Activated CD4-positive, alpha-beta T cell treated with anti-CD3 and anti-CD28 coated beads, Interleukin-2, amount 10 ng/mL, durations not matched to agents 24 days and 14 days (primary cell): ENCODE measurements at places on chromosomes 6 and 20. TPM values are rescaled to one million over a fixed set of nuclear protein-coding genes. Genes with fewer than 3 reads are reported as not detected.

MYCT1 gene
- not detected in 2 replicates for total RNA-seq

DNA sequence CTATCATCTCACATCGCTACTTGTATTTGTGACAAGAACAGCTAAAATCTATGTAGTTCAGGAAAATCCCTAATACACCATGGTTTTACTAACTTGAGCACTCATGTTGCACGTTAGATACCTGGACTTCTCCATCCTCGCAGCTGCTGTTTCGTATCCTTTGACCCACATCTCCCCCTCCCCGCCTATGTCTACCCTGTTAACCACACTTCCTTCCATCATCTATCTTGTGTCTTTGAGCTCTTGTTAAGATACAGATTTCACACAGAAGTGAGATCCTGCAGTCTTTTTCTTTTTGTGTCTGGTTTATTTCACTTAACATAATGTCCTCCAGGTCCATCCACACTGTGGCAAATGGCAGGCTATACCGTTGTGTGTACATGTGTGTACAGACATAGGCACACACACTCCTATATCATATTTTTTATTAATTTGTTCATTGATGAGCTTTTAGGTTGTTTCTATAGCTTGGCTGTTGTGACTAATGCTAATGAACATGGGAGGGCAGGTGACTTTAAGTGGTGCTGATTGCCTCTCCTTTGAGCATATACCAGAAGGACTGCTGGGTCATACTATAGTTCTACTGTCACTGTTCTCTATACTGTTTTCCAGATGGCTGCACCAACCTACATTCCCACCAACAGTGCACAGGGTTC lies 117.8 kb downstream of the WDR27 start:
- H3K4me1 ChIP-seq, result peaks cover 11% of the 10 kb centered on the region
- H3K36me3 ChIP-seq, result peaks cover 4% of the 10 kb centered on the region
- peak; percentile 54 for DNase-seq
- H3K4me3 ChIP-seq, result peak overlapping the region; percentile 3
- no peak overlapping the region for H3K27ac ChIP-seq

- H3K4me1 ChIP-seq, result peaks cover 16% of the 10 kb centered on the region
- H3K36me3 ChIP-seq, result no peaks in the 10 kb centered on the region
- no peak overlapping the region for H3K27ac ChIP-seq
- no peak overlapping the region for H3K4me3 ChIP-seq
- H3K27me3 ChIP-seq, result peaks cover 2% of the 10 kb centered on the region
Observed at GRCh38 chr6:1538369-1538768, 71.3 kb upstream of the FOXC1 start.

LY6G5C gene
- 4.1 and 4.9 TPM in 2 replicates for total RNA-seq

DNA sequence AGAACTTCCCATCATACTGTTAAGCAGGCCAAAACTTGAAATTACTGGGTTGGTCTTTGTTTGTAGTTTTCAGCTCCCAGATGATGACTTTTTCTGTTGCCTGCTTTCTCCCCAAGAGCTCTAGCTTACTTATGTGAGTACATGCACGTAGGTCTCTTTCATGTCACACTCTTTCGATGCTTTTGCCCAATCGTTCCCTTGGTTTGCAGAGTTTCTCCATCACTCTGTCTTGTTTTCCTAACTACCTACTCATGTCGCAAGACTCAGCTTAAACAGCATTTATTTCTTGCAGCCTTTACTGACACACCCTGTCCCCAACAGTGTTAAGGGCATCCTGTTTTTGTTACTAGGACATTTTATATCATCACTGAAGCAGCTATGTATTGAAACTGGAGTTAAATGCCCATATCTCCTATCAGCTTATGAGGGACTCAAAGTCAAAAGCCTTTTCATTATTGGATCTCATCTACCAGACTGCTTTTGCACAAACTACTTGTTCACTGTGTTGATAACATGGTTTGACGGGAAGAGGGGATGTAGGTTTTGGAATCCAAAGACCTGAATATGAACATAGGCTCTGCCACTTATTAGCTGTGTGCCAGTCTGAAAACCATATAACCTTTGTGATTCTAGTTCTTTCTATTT lies 2.9 kb downstream of the ARG1 start:
- no peak overlapping the region for H3K4me3 ChIP-seq
- no peak overlapping the region for H3K27ac ChIP-seq
- H3K36me3 ChIP-seq, result peaks cover 20% of the 10 kb centered on the region
- no peaks in the 10 kb centered on the region for H3K27me3 ChIP-seq
- DNase-seq, result no peak

SNAP25 gene
- total RNA-seq, result 3.0 and 3.6 TPM in 2 replicates

GRCh38 chr6:169701311-169701953 lies 397 bp downstream of the WDR27 start:
- peaks cover 26% of the 10 kb centered on the region for H3K4me1 ChIP-seq
- no peak for DNase-seq
- peak overlapping the region; percentile 94 for H3K4me3 ChIP-seq

- H3K27me3 ChIP-seq, result peaks cover 3% of the 10 kb centered on the region
- no peak for DNase-seq
- no peak overlapping the region for H3K27ac ChIP-seq
- no peak overlapping the region for H3K4me3 ChIP-seq
Observed at GRCh38 chr6:167491438-167492099, 166.7 kb downstream of the TTLL2 start.

- H3K27me3 ChIP-seq, result no peaks in the 10 kb centered on the region
- H3K27ac ChIP-seq, result no peak overlapping the region
- H3K36me3 ChIP-seq, result peaks cover 83% of the 10 kb centered on the region
- no peaks in the 10 kb centered on the region for H3K4me1 ChIP-seq
Observed at GRCh38 chr20:37230200-37230599, 31.4 kb downstream of the GHRH start.

BFSP1 gene
- 0.33 and 0.43 TPM in 2 replicates for total RNA-seq

DNA sequence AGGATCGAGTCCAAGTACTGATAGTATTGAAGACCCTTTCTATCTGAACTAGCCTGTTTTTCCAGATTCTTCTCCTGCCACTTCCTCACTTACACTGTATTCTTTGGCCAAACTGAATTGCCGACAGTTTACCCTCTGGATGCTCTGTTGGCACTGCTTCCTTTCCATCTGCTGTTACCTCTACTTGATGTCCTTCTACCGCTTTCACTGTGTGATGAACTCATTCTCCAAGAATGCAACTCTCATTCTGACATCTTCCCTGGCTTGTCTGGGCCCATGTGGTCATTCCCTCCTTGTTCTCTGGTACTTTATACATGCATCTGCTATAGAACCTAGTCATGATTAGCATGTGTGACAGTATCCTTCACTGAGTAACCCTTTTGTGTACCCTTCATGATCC lies 16.3 kb downstream of the RPRD1B start:
- H3K27me3 ChIP-seq, result no peaks in the 10 kb centered on the region
- H3K36me3 ChIP-seq, result peaks cover 41% of the 10 kb centered on the region
- H3K4me1 ChIP-seq, result peaks cover 32% of the 10 kb centered on the region
- H3K4me3 ChIP-seq, result no peak overlapping the region
- peak overlapping the region; percentile 55 for H3K27ac ChIP-seq

DNA sequence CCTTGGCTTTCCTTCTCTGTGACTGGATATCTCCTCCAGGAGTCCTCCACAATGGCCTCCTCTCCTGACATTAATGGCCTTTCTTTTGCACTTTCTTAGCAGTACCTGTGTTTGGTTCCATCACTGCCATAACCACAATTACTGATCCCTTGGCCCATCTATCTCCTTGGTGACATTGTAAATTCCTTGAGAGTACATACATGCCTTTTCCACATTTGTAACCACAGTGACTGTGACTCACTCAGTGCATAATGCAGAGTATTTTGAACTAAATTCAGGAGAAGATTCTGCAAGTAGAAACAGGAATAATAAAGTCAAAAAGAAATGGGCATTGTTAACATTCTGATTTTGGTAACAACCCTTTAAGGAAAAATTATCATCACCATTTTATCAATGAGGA lies 197.2 kb upstream of the SOX4 start:
- H3K27ac ChIP-seq, result no peak overlapping the region
- H3K27me3 ChIP-seq, result peaks cover 11% of the 10 kb centered on the region
- H3K36me3 ChIP-seq, result no peaks in the 10 kb centered on the region
- no peak overlapping the region for H3K4me3 ChIP-seq
- DNase-seq, result no peak

DOK5 gene
- 37.1 and 38.4 TPM in 2 replicates for total RNA-seq

DNA sequence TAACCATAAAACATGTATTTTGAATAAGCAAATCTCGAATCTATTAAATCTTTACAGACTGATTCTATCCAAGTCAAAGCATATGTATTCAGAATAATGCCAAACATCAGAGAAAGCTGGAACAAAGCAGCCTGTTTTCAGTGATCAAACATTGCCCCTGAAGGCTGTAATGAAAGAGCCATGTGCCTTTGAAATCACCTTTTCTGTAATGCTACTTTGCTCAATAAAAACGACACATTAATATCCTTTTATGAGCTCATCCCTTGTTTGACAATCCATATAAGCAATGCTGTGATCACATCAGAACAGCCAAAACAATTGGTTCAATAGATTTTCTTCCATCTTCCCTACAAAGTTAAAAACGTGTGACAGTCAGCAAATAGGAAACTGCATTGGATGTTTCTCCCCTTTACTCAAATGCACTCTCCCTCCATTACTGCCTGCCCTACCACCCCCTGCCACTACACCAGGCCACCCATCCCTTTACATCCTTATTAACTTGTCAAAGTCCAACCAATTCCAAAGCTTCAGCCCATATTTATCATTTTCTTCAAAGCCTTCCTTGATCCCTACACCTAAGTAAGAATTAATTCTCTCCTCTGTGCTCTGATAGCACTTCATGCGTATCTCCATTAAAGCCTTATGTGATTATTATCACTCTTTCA lies 42.0 kb downstream of the THEMIS start:
- no peak for DNase-seq
- peak overlapping the region; percentile 9 for H3K4me3 ChIP-seq

DNA sequence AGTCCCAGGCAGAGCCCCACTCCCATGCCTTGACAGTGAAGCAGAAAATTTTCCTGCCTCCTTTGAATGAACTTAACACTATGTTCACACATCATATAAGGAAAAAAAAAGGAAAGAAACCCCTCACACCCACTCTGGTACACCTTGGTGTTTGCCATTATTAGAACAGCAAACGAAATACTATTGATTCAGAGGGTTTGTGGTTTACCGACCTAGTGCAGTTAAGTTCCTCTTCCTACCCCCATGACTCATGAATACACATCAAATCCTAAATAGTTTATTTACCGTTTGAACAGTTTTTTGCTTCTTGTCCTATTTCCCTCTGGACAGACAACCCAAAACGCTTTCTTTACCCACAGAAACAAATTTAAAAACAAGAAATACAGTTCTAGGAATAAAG lies 237.7 kb downstream of the FOXA2 start:
- H3K36me3 ChIP-seq, result no peaks in the 10 kb centered on the region
- DNase-seq, result no peak
- no peak overlapping the region for H3K4me3 ChIP-seq
- H3K27me3 ChIP-seq, result no peaks in the 10 kb centered on the region

- peaks cover 4% of the 10 kb centered on the region for H3K36me3 ChIP-seq
- H3K4me3 ChIP-seq, result no peak overlapping the region
- H3K27ac ChIP-seq, result no peak overlapping the region
- H3K4me1 ChIP-seq, result no peaks in the 10 kb centered on the region
- DNase-seq, result no peak
- H3K27me3 ChIP-seq, result no peaks in the 10 kb centered on the region
Observed at GRCh38 chr6:157119502-157120027, 203.8 kb downstream of the TMEM242 start.

HLA-DRA gene
- 12.9 and 14.0 TPM in 2 replicates for total RNA-seq

MOCS1 gene
- total RNA-seq, result 0.69 and 0.96 TPM in 2 replicates

DNA sequence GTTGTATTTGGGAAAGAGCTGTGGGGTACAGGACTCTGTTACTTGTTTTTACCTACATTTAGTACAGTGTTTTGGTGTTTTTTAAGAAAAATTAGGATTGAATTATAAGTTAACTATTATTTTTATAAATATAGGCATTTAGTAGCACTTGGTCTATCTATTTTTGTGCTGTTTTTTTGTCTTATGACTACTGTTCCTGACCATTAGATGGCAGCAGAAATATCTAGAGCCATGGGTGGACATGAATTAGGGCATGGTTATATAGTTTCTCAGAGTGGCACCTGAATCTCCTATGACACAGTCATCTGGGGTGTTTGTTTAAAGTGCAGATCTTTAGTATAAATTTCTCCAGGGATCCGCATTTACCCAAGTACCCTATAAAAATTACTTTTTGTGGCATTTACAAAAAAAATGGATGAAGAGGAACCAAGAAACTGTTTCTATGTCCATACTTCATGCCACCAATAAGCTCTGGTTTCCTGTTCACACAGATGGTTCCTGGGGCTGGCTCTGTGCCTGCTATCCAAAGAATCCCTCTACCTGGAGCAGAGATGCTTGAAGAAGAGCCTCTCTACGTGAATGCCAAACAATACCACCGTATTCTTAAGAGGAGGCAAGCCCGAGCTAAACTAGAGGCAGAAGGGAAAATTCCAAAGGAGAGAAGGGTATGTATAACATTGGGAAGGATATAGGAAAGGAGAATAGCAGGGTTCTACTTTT lies 19.8 kb downstream of the NFYA start:
- no peak overlapping the region for H3K4me3 ChIP-seq
- no peaks in the 10 kb centered on the region for H3K27me3 ChIP-seq
- no peak for DNase-seq
- H3K27ac ChIP-seq, result no peak overlapping the region

GRCh38 chr6:138028893-138029292 lies 78.3 kb downstream of the PERP start:
- peaks cover 13% of the 10 kb centered on the region for H3K27me3 ChIP-seq
- no peak for DNase-seq
- no peak overlapping the region for H3K27ac ChIP-seq

- no peaks in the 10 kb centered on the region for H3K27me3 ChIP-seq
- peak overlapping the region; percentile 77 for H3K27ac ChIP-seq
- peaks cover 39% of the 10 kb centered on the region for H3K36me3 ChIP-seq
- DNase-seq, result no peak
Observed at GRCh38 chr20:33709398-33709797, 10.7 kb downstream of the PXMP4 start.

- H3K4me3 ChIP-seq, result no peak overlapping the region
- H3K27ac ChIP-seq, result no peak overlapping the region
- H3K36me3 ChIP-seq, result no peaks in the 10 kb centered on the region
- no peaks in the 10 kb centered on the region for H3K27me3 ChIP-seq
- DNase-seq, result no peak
Observed at GRCh38 chr6:100363651-100364050, 101.1 kb downstream of the SIM1 start.

GRCh38 chr6:42378125-42378524 lies 73.6 kb downstream of the TRERF1 start:
- peak overlapping the region; percentile 82 for H3K27ac ChIP-seq
- DNase-seq, result peak; percentile 84
- no peaks in the 10 kb centered on the region for H3K27me3 ChIP-seq
- peaks cover 48% of the 10 kb centered on the region for H3K4me1 ChIP-seq
- peak overlapping the region; percentile 64 for H3K4me3 ChIP-seq

GRCh38 chr6:166664135-166664534 lies 37.1 kb upstream of the RPS6KA2 start:
- DNase-seq, result no peak
- no peak overlapping the region for H3K27ac ChIP-seq
- H3K27me3 ChIP-seq, result peaks cover 2% of the 10 kb centered on the region
- H3K4me1 ChIP-seq, result peaks cover 2% of the 10 kb centered on the region
- H3K4me3 ChIP-seq, result no peak overlapping the region

- H3K27me3 ChIP-seq, result no peaks in the 10 kb centered on the region
- no peak overlapping the region for H3K4me3 ChIP-seq
- H3K36me3 ChIP-seq, result no peaks in the 10 kb centered on the region
- no peak for DNase-seq
- peaks cover 15% of the 10 kb centered on the region for H3K4me1 ChIP-seq
Observed at GRCh38 chr6:35253249-35253648, 6.3 kb upstream of the ZNF76 start.
